ENCODE measurements at places on chromosomes 3 and 15.

DNA sequence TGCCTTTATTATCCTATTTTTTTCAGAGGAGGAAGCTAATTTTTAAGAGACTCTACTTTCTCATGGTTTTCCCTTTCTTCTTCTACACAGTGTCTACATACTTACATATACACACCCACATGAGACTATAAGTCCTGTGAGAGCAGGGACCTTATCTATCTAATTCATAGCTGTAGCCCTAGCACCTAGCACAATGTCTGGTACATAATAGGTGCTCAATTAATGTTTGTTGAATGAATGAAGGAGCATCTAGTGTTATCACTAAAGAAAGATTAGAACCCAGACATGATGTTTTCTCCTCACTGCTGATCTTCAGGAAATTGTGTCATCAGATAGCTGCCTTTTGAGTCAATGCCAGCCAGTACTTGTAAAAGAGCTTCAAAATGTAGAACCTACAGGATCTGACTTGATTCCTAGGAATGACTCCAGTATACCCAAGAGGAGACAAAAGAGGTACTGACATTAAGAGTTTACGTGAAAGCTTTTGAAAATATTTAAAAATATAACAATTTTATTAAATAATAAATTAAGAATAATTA, 2.5 kb downstream of the SCG5 start:
- DNase-seq: no peak

DNA sequence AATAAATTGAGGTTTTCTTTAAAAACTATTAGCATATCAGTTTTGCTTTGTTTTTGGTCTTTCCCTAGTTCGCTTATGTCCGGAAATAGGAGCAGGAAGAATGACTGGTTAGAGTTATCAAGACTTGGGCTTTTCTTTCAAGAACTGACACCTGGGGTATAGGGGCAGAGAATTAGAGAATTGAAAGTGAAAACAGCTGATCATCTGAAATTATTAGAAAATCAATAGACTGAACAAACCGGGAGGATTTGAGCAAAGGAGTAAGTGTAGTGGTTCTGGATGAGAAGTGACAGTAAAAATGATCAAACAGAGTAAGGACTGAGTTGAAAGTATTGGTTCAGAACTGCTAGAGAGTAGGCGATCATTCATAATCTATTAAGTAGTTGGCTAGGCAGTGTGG, 6.0 kb downstream of the MINDY2 start:
- no peak for DNase-seq

- no peak for DNase-seq
Measured at GRCh38 chr3:187293516-187294430, 2.2 kb upstream of the MASP1 start.

- DNase-seq: no peak
Measured at GRCh38 chr15:77494964-77495363, 74.3 kb downstream of the HMG20A start.

- DNase-seq: no peak
Measured at GRCh38 chr3:131762981-131763564, 260.3 kb upstream of the MRPL3 start.

GRCh38 chr3:119562307-119562961, 3.0 kb upstream of the CD80 start:
- DNase-seq: no peak

DNA sequence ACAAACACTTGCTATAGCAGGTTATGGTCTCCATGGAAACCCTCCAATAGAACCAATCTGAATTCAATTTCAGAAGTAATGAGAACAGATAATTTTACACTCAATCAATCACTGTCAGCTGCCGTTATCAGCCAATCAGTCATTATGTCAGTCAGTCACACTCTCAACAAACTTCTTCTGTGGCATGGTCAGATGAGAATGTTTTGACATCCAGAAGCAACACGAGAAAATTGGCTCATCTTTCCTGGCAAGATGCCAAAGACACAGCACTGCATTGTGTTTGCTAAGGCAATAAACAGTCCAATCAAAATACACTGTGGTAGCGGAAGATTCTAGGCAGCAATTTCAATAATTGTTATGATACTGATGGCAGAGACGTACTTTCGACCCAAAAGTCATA, 190.7 kb downstream of the RORA start:
- DNase-seq: no peak
